Activated CD4-positive, alpha-beta T cell treated with anti-CD3 and anti-CD28 coated beads for 36 hours (primary cell): ENCODE measurements at places on chromosomes 6 and 20. TPM values are rescaled to one million over a fixed set of nuclear protein-coding genes. Genes with fewer than 3 reads are reported as not detected.

The UST gene
- 2.2 TPM for total RNA-seq

The MPC1 gene
- total RNA-seq = 20.5 TPM

The LIN28B gene
- total RNA-seq = not detected

The C20orf202 gene
- total RNA-seq = not detected

The EBF4 gene
- total RNA-seq = 3.7 TPM

The DZANK1 gene
- total RNA-seq = 1.4 TPM

The WFDC6 gene
- not detected for total RNA-seq

The OPRL1 gene
- 0.42 TPM for total RNA-seq

The RAET1L gene
- total RNA-seq = not detected
